ENCODE measurements at places on chromosomes 3 and 15. TPM values are rescaled to one million over a fixed set of nuclear protein-coding genes. Genes with fewer than 3 reads are reported as not detected.

SERPINI1 gene
- 2.1 TPM for total RNA-seq

CCDC39 gene
- not detected for total RNA-seq

STRA6 gene
- 0.17 TPM for total RNA-seq

PLA2G4D gene
- not detected for total RNA-seq

ESYT3 gene
- total RNA-seq: 0.17 TPM

ELP6 gene
- 40.0 TPM for total RNA-seq

ZNF620 gene
- 0.67 TPM for total RNA-seq

SERPINI2 gene
- not detected for total RNA-seq

PATL2 gene
- not detected for total RNA-seq

PLD1 gene
- total RNA-seq: 4.9 TPM

FAM98B gene
- 3.3 TPM for total RNA-seq

CIAO2A gene
- total RNA-seq: 78.2 TPM

P3H2 gene
- total RNA-seq: 6.4 TPM

MCF2L2 gene
- 3.2 TPM for total RNA-seq

ISLR2 gene
- not detected for total RNA-seq

GOLGA6B gene
- not detected for total RNA-seq

EFHB gene
- not detected for total RNA-seq

CCDC54 gene
- not detected for total RNA-seq

MKRN3 gene
- total RNA-seq: under 0.01 TPM

CCNL1 gene
- 37.0 TPM for total RNA-seq

IGSF11 gene
- total RNA-seq: not detected

TPRG1 gene
- total RNA-seq: not detected

MEIS2 gene
- 25.4 TPM for total RNA-seq

ROBO2 gene
- total RNA-seq: 0.45 TPM

CELF6 gene
- total RNA-seq: not detected

MST1R gene
- total RNA-seq: 0.50 TPM

CCR2 gene
- total RNA-seq: not detected

PHLDB2 gene
- total RNA-seq: 18.0 TPM

IQCF5 gene
- not detected for total RNA-seq

TMEM44 gene
- 11.9 TPM for total RNA-seq

SPTSSB gene
- total RNA-seq: not detected

CHRNA5 gene
- 1.0 TPM for total RNA-seq

FGF7 gene
- total RNA-seq: 9.2 TPM

IFRD2 gene
- total RNA-seq: 95.1 TPM

IL17RB gene
- not detected for total RNA-seq

CIDEC gene
- 0.15 TPM for total RNA-seq

ACTC1 gene
- not detected for total RNA-seq

CEP19 gene
- total RNA-seq: 0.89 TPM

ALCAM gene
- 93.4 TPM for total RNA-seq

LRRK1 gene
- total RNA-seq: 2.8 TPM

MASP1 gene
- 1.8 TPM for total RNA-seq
